Keratinocyte (primary cell): ENCODE measurements at places on chromosomes 6 and 20.
A peak's percentile ranks its signal among the peaks of the same experiment; 100 is the strongest.

DNA sequence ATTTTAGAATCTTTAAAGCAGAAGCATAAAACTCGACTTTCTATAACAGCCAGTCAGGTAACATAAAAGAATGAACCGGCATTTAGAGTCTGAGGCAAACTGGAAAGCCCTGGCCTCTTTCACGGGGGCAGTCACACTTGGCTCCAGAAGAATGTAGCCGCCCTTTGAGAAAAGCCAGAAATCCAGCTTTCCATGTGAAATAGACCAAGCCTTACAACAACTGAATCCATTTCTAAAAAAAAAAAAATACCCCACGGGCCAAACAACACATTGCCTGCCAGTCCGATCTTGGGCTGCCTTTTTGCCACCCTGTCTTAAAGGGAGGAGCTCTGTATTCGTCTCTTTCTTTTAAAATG, 252.9 kb upstream of the TAB2 start:
- no peaks in the 10 kb centered on the region for H3K36me3 ChIP-seq
- no peak for DNase-seq
- no peaks in the 10 kb centered on the region for H3K4me1 ChIP-seq
- no peak overlapping the region for H3K27ac ChIP-seq
- H3K4me3 ChIP-seq, result no peak overlapping the region

GRCh38 chr6:169975286-169975685, 223.9 kb downstream of the ERMARD start:
- H3K4me1 ChIP-seq, result peaks cover 32% of the 10 kb centered on the region
- no peak overlapping the region for H3K27ac ChIP-seq
- H3K27me3 ChIP-seq, result no peaks in the 10 kb centered on the region
- H3K4me3 ChIP-seq, result no peak overlapping the region

DNA sequence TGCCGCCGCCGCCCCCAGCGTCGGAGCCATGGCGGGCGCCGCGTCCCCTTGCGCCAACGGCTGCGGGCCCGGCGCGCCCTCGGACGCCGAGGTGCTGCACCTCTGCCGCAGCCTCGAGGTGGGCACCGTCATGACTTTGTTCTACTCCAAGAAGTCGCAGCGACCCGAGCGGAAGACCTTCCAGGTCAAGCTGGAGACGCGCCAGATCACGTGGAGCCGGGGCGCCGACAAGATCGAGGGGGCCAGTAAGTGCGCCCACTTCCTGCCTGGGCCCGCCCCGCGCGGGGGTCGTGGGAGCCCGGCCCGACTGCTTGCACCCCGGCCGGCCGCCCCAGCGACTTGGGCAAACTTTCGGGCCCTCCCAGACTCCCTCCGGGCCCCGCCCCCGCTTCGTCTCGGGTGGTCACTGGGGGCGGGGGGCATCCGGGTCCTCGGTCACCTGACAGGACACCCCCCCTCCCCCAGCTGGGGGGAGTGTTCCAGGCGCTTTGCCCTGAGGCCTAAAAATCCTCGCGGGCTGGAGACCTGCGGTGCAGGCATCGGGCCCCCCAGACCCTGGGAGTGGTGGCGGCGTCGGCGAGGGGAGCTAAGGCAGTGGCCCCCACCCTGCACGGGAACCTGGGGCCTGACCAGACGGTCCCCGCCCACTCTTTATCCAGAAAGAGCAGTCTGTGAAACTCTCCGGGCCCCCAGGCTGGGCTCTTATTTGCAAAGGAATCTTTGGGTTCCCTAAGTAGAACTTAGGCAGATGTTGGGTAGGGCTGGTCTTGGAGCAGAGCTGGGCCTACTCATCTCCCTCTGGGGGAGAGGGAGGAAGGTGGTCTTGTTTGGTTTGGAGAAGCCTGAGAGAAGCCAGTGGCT, 501 bp downstream of the PLCG1 start:
- no peaks in the 10 kb centered on the region for H3K27me3 ChIP-seq
- peak overlapping the region; percentile 72 for H3K4me3 ChIP-seq
- H3K36me3 ChIP-seq, result peaks cover 2% of the 10 kb centered on the region
- peaks cover 46% of the 10 kb centered on the region for H3K4me1 ChIP-seq
- no peak for DNase-seq

- H3K27me3 ChIP-seq, result no peaks in the 10 kb centered on the region
- H3K4me3 ChIP-seq, result no peak overlapping the region
- no peaks in the 10 kb centered on the region for H3K36me3 ChIP-seq
Observed at GRCh38 chr6:89483111-89483720, 50.3 kb downstream of the ANKRD6 start.

- no peak overlapping the region for H3K4me3 ChIP-seq
- peak; percentile 38 for DNase-seq
- H3K4me1 ChIP-seq, result peaks cover 12% of the 10 kb centered on the region
- peak overlapping the region; percentile 29 for H3K27ac ChIP-seq
- H3K27me3 ChIP-seq, result no peaks in the 10 kb centered on the region
Observed at GRCh38 chr6:82331031-82331773, 32.4 kb upstream of the TPBG start.

DNA sequence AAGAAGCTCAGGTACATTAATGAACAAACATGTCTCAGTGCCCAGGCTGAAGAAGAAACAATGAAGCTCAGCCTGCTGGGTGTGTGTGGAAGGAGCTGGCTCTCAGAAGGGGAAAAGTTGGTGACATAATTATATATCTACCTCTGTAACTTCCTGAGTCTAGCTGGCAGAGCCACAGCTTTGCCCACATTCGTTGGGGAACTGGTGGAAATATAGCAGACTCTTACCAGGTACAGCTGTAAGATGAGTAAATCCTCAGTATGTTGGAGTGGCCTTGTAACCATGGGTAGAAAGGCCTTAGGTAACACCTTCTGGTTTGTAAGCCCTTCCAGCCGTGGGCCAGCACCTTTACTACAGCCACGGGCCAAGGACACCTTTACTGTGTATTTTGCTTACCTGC, 29.9 kb upstream of the PNRC1 start:
- H3K4me1 ChIP-seq, result no peaks in the 10 kb centered on the region
- no peak overlapping the region for H3K4me3 ChIP-seq
- no peak for DNase-seq
- H3K27me3 ChIP-seq, result no peaks in the 10 kb centered on the region
- H3K36me3 ChIP-seq, result no peaks in the 10 kb centered on the region

- H3K27me3 ChIP-seq, result peaks cover 43% of the 10 kb centered on the region
- H3K4me1 ChIP-seq, result peaks cover 13% of the 10 kb centered on the region
- H3K27ac ChIP-seq, result no peak overlapping the region
Observed at GRCh38 chr20:57616143-57616951, 3.9 kb downstream of the ZBP1 start.
